Nucleus accumbens (tissue), 56 donors: ENCODE measurements at places on chromosomes 16 and 17.

- DNase-seq, result peak; percentile 21
Measured at GRCh38 chr16:4273858-4274311, 1.1 kb upstream of the TFAP4 start.

DNA sequence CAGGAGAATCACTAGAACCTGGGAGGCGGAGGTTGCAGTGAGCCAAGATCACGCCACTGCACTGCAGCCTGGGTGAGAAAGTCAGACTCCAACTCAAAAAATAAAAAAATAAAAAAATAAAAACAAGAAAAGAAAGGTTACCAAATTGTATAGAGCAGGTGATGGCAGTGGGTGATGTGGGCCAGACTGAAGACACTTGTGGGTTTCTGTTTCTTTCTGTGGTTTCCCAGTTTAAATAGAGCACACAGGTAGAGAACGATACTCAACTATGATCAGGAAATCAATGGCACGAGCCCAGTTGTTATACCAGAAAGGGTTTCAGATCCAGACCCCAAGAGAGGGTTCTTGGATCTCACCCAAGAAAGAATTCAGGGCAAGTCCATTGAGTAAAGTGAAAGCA lies 32.6 kb downstream of the NUBP1 start:
- no peak for DNase-seq

DNA sequence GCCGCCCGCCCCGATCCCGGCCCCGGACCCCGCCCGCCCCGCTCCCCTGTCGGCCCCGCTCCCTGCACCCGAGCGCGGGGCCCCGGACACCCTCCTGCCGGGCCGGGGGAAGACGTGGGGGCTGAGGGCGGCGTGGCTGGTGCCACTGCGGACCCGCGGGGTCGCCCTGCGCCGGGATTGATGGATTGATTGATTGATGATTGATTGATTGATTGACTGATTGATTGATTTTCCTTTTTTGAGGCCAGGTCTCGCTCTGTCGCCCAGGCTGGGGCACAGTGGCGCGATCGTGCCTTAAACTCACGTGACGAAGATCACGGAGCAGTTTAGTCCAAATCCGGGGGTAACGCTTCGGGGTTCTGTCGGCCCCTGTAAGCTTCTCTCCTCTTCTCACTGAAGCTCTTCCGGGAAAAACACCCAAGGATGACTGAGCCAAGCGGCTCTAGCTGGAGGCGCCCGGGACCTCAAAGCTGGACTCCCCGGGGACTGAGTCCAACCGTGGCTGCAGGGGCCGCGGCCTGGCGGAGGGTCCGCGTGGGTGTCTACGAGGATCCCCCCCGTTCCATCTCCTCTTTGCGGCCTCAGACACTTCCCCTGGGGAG lies 40.2 kb upstream of the BHLHA9 start:
- DNase-seq, result no peak

DNA sequence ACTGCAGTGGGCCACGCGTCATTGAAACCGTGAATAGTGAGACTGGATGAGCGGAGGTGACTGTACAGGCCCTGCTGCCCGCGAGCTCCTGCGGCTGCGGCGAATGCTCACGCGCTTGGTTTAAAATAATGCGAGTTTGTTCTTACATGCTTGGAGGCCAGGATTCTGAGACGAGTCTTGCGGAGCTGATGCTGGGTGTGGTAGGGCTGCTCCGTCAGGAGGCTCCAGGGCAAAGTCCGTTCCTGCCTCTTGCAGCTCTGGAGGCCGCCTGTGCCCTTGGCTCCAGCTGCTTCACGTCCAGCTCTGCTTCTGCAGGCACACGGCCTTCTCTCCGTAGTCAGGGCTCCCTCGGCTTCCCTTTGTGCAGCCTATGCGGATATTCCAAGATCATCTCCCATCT lies 9.5 kb downstream of the ACSF3 start:
- DNase-seq, result no peak

- DNase-seq, result no peak
Measured at GRCh38 chr16:79185711-79186110, 414.8 kb downstream of the MAF start.

DNA sequence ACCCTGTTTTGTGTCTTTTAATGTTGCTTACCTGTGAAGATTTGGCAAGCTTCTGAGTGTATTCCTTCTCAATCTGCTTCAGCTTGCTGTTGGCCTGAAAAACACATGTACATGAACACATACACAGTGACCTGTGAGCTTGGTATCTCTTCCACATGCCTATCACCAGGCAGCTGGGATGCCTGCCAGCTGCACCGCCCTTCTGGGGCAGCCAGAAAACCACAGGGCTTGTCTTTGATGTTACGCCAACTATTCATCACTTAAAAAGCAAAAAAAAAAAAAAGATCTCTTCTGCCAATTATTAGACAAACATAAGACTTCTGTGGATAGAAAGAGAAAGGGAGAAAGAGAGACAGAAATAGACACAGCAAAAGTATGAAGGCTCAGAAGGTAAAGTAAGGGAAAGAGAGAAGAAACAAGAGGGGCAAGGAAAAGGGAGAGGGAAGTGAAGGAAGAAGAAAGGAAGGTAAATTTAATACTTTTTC lies 189.2 kb upstream of the AXIN2 start:
- no peak for DNase-seq

DNA sequence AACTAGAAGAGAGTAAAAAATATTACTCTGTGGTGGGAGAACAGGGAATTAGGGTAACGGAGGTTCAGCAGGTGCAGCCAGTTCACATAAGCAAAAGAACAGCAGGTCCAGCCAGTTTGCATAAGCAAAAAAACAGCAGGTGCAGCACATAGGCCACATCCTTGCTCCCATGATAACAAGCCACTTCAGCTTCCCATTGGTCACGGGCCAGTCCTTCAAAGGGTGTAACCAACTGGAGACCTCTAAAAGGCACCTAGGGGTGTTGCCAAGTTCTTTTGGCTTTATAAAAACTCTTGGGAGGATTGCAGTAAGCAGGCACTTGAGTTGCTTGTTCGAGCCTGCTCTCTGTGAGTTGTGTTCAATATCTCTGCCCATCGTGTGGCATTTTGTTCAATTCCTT lies 488.1 kb downstream of the XYLT1 start:
- no peak for DNase-seq

DNA sequence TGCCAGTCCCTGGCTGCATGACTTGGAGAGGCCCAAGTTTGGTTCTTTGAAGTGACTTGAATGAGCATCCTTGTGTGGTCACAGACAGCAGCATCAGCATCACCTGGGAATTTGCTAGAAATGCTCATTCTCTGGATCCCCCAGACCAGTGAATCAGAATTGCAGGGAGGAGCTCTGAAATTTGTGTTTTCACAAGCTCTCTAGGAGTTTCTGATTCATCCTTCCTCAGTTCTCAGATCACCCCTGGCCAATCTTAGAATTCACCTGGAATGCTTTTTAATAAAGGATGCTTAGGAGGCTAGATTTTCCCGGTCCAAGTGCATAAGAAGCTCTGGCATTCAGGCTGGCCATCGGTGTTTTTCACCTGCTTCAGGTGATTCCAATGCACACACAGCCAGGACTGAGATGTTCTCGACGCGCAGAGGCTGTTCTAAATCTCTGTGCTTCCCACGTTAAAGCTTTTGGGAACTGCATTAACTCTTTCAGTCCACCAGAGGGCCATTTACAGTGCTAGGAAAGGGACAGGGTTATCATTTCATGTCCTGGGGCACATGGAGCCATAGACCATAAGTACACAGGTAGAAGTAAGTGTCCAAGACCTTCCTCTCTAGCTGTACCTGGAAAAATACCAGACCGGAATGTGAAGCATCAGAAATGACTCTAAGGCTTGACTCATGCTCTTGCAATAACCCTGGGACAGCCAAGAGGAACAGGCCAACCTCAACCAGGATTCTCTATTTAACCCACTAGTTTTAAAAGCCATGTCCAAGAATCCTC lies 85.7 kb upstream of the XYLT1 start:
- no peak for DNase-seq

GRCh38 chr17:40506786-40507185 lies 5.4 kb upstream of the TNS4 start:
- no peak for DNase-seq

DNA sequence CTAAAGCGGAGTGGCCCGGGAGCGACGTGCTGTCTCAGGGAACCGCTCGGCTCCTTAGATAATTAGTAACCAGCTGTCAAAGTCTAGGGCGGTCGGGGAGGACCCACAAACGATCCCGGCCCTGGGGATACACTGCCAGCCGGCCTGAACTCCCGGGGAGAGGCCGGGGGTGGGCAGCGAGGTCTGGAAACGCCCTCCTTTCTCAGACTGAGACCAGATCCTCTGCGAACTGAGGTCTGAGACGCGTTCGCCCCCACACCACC lies 1.3 kb downstream of the HNF1B start:
- no peak for DNase-seq

DNA sequence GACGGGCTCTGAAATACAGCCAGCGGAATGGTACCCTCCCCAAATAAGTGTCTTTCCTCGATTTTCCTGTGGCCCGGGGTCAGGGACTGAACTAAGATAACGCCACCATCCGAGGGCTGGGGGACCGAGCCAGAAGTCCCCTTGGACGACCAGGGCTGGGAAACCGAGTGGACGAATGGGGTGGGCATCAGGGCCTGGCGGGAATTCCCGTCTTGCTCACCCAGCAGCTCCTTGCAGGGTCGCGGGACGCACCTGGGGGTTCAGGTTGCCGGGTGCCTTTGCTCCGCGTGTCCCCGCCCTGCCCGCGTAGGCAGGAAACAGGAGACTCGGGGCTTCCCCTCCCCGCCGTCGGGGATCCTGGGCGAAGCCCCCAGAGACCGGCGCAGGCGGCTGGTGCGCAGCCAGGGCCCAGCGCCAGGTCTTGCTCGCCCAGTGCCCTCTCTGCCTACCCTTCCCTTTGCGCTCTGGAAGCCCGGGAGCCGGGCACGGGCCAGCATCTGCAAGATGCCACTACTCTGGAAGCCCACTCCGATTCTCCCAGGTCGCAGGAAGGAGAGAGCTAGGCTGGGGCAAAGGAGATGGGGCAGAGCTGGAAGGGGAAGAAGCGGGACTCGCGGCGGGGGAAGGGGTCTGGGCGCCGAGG lies 665 bp upstream of the GRIN2C start:
- DNase-seq, result no peak

DNA sequence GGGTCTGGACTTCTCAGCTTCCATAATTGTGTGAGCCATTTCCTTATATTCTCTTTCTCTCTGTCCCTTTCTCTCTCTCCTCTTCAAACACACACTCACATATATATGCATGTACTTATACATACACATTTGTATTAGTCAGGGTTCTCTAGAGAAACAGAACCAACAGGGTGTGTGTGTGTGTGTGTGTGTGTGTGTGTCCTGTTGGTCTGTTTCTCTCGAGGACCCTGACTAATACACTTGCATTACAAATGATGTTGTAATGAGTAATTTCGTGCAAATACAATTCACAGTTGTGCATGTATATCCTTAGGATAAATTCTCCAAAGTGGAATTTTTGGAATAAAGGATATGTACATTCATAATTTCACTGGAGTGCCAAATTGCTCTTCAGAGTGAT lies 115.3 kb downstream of the NPIPB5 start:
- DNase-seq, result no peak

DNA sequence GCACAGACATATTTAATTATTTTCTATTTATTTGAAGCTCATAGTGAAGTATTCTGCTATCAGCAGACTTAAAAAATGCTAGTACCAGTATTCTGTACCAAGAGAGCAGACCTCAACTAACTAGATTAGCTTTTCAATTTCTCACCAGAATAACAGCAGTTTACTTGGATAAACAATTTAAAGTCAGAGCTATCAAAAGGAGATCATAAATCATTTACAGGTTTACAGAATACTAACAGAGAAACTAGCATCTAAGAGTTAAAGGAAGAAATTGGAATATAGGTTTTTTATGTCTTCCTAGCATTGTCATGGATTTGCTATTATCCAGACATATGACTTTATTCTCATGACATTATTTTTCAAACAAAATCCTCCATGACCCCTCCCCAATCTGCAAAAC lies 3.4 kb downstream of the SPOP start:
- no peak for DNase-seq

DNA sequence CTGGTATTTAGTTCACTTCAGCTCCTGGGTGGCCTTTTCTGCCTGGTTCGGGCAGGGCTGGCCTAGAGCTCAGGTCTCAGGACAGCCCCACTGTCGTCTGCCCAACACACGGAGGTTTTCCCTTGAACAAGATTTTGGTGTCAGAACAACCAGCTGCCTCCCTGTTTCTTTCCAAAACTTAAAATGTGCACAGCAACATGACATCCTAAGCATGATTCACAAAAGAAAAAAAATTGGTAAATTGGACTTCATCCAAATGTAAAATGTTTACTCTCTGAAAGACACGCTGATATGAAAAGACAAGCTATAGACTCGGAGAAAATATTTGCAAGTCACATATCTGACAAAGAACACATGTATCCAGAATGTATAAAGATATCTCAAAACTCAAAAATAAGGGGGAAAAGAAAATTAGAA lies 197.8 kb upstream of the CHMP6 start:
- no peak for DNase-seq

DNA sequence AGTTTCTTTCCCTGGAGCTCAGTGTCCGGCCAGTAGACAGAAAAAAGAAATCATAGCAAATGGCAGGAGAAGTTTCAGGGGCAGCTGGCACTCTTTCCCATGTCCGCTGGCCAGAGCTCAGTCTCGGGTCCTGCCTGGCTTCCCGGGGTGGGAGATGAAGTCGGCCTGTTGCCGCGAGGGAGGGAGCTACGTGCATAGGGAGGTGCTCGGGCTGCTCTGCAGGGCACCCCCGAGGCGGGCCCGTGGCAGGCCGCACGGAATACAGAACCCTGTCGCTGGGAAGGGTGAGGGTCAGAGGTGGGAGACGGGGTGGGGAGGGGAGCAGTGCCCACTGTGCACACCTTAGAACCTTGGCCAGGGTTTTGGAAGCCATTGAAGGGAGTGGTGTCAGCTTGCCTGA lies 78.3 kb upstream of the FOXF1 start:
- DNase-seq, result no peak

- DNase-seq, result no peak
Measured at GRCh38 chr17:62998665-62999393, 32.8 kb downstream of the TANC2 start.

DNA sequence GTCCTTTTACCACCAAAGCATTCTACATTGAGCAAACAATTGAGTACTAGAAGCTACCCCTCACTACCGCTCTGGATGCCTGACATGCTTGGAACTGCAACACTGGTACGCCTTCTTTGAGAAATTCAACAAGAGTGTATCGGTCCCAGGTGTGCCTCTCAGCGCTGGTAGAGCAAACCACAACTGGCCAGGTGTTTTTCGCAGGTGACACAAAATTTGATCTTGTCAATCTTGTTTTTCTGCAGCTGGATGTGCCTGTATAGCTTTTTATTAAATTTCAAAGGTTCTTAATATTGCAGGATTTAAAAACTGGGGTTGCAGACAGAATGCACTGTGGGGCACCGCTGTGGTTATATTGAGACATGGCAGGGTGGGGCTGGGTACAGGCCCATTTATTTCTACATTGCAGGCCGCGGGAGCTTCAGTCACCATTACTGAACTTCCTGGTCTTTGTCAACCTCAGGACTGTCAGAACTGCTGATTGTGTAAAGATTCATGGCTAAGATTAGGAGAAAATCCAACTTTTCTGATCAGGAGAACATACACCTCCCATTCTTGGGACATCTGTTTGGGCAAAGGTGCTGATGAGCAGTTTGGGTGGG lies 4.5 kb upstream of the SNX20 start:
- DNase-seq, result no peak
